ENCODE measurements at places on chromosomes 7 and 10. TPM values are rescaled to one million over a fixed set of nuclear protein-coding genes. Genes with fewer than 3 reads are reported as not detected.

The PVRIG gene
- total RNA-seq = 0.80 TPM

The FGFBP3 gene
- 0.38 TPM for total RNA-seq

The SCART1 gene
- total RNA-seq = 1.1 TPM

The IRF5 gene
- total RNA-seq = 1.5 TPM

The ELFN1 gene
- total RNA-seq = 0.85 TPM

The TACC2 gene
- 46.2 TPM for total RNA-seq

The CNPY1 gene
- total RNA-seq = not detected

The CRYGN gene
- total RNA-seq = not detected

The ERVW-1 gene
- total RNA-seq = not detected

The SEMA3C gene
- total RNA-seq = 0.18 TPM

The EPC1 gene
- 28.5 TPM for total RNA-seq

The ZNF786 gene
- 5.4 TPM for total RNA-seq

The LFNG gene
- 12.6 TPM for total RNA-seq

The ARHGEF35 gene
- 0.82 TPM for total RNA-seq

The PCLO gene
- total RNA-seq = 0.65 TPM

The PUS7 gene
- 33.9 TPM for total RNA-seq

The GLCCI1 gene
- total RNA-seq = 5.1 TPM

The NEUROD6 gene
- not detected for total RNA-seq

The TSPAN12 gene
- total RNA-seq = 19.0 TPM

The SLC13A1 gene
- not detected for total RNA-seq

The SLC35G1 gene
- total RNA-seq = 3.3 TPM

The HABP2 gene
- not detected for total RNA-seq

The CNNM1 gene
- not detected for total RNA-seq

The CPA5 gene
- not detected for total RNA-seq

The KNDC1 gene
- not detected for total RNA-seq

The RPEL1 gene
- not detected for total RNA-seq

The FAM25A gene
- total RNA-seq = not detected

The FFAR4 gene
- not detected for total RNA-seq

The KIAA1217 gene
- total RNA-seq = 10.3 TPM

The SPDYE3 gene
- not detected for total RNA-seq

The GIMAP5 gene
- total RNA-seq = 0.85 TPM

The MPP7 gene
- 0.73 TPM for total RNA-seq

The KCP gene
- not detected for total RNA-seq

The NPFFR1 gene
- not detected for total RNA-seq

The CARD11 gene
- total RNA-seq = 41.8 TPM

The FAM25C gene
- not detected for total RNA-seq

The C10orf53 gene
- total RNA-seq = not detected

The CTAGE4 gene
- 0.30 TPM for total RNA-seq

The ADAM8 gene
- 0.55 TPM for total RNA-seq

The PRF1 gene
- total RNA-seq = not detected

The MAGI2 gene
- 5.8 TPM for total RNA-seq

The LRRD1 gene
- not detected for total RNA-seq

The ZNF316 gene
- total RNA-seq = 21.2 TPM
